Cerebellum (tissue), 4 donors: ENCODE measurements at places on chromosomes 5 and 9. TPM values are rescaled to one million over a fixed set of nuclear protein-coding genes. Genes with fewer than 3 reads are reported as not detected.

ANKRD34B gene
- 0.27 TPM for total RNA-seq

INSL6 gene
- not detected for total RNA-seq

LRRC26 gene
- 0.91 TPM for total RNA-seq

SLC36A3 gene
- not detected for total RNA-seq

RANBP17 gene
- total RNA-seq: 145 TPM

ERCC8 gene
- total RNA-seq: 35.1 TPM

PCDHA3 gene
- total RNA-seq: 19.6 TPM

LCN2 gene
- total RNA-seq: not detected

CCDC152 gene
- 7.4 TPM for total RNA-seq
